ENCODE measurements at places on chromosomes 12 and 14. TPM values are rescaled to one million over a fixed set of nuclear protein-coding genes. Genes with fewer than 3 reads are reported as not detected.

The LBHD2 gene
- not detected for total RNA-seq

The RAD51AP1 gene
- 0.90 TPM for total RNA-seq

The NOVA1 gene
- under 0.01 TPM for total RNA-seq

DNA sequence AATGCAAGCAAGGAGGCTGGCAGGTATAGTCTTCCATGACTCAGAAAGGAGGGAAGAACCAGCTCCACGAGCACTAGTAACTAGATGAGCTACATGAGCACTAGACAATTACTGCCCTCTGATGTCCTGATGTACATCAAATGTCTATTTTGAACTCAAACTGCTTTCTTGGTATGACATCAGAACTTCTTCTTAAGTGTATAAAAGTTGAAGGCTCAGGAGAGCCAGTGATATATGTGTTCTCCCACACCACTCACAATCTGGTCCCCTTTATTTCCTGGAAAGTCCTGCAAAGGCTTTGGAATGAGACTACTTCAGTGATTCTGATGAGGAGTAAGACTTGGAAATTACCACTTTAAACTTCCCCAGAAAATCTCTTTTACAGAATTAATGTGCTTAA, 18.5 kb upstream of the DHRS7 start:
- peak; percentile 72 for DNase-seq

The RAD52 gene
- total RNA-seq: 16.3 TPM

DNA sequence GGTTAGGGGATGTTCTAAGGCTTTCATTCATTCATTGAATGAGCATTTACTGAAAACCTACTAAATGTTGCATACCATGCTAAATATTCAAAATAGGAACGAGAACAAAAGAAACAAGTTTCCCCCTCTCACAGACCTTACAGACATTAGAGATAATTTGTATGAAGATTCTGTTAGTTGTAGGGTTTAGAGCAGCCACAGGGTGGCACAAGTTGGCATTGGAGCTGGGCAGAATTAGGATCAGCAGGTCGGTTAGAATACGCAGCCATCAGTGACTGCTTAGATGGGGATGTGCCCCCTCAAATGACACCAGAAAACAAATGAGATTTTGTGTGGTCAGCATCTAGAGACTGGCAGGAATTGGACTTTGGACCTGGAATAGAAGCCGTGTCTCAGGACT, 166.3 kb upstream of the DAAM1 start:
- peak; percentile 29 for DNase-seq

DNA sequence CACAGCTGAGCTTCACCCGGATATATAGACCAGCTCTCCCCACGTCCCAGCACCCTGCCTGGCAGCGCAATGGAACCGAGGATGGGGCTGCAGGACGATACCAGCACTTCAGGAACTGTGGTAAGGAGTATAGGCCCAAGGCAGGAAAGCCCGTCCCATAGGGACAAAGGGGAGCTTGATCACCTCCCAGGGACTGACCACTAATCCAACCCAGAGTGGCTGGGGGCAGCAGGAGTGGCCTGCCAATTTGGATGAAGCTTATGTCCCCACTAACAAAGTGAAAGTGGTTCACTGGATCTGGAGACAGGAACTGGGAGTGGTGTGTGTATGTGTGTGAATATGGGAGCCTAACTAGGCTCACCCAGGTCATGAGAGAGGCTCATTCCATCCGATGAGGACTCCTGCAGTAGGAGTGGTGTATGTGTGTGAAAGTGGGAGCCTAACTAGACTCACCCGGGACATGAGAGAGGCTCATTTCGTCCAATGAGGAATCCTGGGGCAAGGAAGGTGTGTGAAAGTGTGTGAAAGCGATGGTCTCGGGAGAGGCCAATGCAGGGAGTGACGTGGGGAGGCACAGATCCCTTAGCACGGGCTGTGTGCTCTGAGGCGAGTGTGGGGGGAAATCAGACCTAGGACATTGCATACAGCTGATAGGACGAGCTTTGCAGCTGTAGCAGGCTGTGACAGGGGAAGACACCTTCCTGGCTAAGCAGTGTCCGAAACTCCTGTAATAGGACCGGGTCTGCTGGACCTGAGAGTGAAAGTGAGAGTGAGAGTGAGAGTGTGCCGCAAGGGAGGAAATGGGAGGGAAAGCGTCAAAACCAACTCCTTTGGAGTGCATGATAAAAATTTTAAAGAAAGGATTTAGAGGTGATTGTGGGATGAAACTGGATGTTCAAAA, 25.7 kb downstream of the KLRK1 start:
- peak; percentile 60 for DNase-seq

DNA sequence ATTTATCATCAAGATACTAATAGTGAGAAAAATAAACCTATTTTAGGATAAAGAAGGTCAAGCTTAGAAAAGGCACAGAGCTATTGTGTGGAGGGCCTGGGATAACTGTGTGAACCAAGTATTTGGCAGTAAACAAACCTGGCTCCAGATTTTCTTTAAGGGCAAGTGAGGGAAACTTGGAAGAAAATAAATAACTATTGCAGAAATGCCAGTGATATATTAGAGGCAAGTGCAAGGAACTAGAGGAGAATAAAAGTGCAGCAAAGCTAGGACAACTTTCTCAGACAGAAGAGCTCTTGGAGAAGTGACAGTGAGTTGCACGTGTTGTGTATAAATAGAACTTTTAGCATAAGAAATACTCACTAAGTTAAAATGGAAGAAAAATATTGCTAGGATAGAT, 83.7 kb downstream of the PRKD1 start:
- DNase-seq: no peak

DNA sequence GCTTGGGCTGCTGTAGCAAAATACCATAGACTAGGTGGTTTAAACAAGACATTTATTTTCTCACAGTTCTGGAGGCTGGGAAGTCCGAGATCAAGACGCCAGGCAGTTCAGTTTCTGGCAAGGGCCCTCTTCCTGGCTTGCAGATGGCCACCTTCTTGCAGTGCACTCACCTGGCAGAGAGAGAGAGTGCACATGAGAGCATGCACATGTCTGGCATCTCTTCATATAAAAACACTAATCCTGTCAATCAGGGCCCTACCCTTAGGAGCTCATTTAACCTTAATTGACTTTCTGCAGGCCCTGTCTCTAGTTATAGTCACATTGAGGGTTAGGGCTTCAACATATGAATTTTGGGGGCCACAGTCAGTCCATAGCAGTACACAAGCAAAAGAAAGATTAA, 12.4 kb upstream of the EVL start:
- DNase-seq: no peak

The COCH gene
- total RNA-seq: 0.26 TPM

DNA sequence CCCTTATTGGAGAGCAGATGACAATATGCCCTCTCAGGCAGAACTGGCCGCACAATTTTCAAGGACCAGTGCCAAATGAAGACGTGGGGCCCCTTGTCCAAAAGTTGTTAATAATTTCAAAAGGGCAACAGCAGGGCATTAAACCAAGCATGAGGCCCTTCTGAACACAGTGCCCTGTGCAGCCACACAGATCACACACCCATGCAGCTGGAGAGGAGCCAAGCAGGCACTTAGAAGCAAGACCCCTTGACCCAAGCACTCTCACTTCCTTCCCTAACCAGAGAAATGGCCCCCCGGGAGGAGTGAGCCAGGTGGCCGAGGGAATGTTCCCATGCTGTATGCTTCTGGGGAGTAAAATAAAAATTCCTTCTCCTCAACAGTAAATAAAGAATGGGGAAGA, 114.0 kb upstream of the TMPO start:
- DNase-seq: no peak

The IGF1 gene
- total RNA-seq: 0.26 TPM

- DNase-seq: peak; percentile 76
These were observed 5.3 kb upstream of the GLTP start for GRCh38 chr12:109885616-109886015.

- no peak for DNase-seq
These were observed 61.7 kb downstream of the DGLUCY start for GRCh38 chr14:91175291-91176201.

The ADAM21 gene
- 0.13 TPM for total RNA-seq

GRCh38 chr14:50602035-50602434, 42.1 kb downstream of the ATL1 start:
- DNase-seq: peak; percentile 10

DNA sequence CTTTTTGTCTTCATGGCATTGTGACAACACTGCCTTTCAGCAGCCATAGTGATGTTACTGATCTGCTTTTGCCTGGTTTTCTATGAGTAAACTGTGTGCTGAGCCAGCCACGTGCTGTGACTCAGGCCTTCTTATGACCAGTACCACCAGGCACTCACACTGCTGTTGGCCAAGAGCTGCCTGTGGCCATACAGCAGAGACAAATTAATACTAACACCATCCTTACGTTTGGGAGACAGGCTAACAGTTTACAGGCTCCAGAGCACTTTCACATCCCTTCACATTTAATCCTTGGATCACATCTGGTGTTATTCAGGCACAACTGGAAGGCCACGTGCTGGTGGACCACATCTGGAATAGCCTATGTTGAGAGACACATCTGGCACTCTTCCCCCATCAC, 377.9 kb downstream of the CCDC91 start:
- DNase-seq: peak; percentile 72

The TEX52 gene
- total RNA-seq: not detected

The TAS2R10 gene
- total RNA-seq: 0.26 TPM

The TMEM119 gene
- total RNA-seq: not detected

The BICDL1 gene
- total RNA-seq: 30.7 TPM

DNA sequence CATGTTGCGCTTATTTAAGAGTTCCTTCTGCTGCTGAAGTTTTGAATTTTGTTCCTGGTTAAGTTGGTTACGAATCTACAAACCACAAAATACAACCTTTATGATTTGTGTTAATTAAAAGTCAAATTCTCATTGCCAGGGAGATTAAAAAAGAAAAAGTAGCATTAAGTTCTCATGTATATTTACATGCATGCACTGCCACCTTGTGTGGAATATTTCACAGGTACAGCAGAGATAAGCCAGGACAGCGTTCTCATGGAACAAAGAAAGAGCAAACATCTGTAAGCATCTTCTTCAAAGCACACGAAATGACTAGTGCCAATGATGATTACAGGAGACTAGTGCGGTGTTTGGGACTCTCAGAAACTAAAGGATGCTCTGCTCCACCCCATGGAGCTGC, 34.2 kb downstream of the ZFYVE21 start:
- DNase-seq: no peak

DNA sequence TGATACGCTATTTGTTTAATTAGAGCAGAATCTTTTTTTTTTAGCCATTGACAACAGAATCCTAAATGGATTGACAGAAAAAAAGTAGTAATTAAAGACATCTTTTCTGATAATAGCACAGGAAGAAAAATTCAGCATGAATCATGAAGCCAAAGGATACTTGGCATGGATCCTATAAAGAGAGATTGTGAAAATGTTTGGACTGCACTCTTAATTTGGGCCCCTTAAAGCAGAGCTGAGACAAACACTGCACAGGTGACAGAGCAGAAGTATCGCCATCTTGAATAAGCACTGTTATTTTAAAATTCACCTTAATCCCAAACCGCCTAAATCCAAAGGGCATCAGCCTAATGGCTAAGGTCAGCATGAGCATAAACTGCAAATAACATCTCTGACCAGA, 48.8 kb upstream of the SEL1L start:
- peak; percentile 5 for DNase-seq

The SLC38A2 gene
- total RNA-seq: 530 TPM

DNA sequence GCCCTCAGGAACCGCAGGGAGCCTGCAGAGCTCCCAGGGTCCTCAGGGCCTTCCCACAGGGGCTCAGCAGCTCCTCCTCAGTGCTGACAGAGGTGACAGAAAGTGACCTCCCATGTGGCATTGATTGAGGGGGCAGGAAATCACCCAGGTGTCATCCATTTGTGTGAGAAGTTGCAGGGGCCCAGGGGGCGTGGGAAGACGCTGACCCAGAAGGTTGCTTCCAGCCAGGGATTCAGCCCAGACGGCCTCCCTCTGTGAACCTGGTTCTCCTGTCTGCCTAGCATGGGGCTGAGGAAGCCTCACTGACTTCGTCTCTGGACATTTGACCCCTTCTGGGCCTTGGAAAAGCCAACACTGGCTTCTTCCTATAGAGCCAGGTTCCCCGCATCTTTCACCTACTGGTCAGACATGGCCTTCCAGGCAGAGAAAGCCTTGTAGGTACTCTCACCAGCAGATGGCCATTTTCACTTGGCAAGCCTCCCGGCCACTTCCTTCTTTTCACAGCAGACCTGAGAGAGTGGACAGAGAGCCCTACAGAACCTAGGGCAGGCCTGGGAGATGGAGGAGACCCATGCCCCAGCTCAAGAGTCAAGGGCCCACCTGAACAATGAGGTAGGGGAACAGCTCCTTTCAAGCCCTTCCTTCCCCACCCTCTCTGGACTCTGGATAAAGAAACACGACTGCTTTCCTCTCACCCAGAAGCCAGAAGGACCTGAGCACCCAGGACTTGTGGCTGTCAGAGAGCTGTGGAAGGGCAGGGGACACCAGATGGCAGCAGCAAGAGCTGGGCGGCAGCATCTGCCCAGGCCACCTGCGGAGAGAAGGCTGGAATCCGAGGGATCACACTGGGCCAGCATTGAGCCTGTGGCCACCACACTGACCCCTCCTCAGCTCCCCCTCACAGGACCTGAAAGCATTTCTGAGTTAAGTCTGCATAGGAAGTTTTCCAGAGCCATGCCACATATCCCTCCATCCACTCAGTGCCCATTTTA, 377.8 kb downstream of the DPF3 start:
- DNase-seq: no peak

- DNase-seq: peak; percentile 47
These were observed 157.4 kb upstream of the FOXG1 start for GRCh38 chr14:28608851-28609828.

DNA sequence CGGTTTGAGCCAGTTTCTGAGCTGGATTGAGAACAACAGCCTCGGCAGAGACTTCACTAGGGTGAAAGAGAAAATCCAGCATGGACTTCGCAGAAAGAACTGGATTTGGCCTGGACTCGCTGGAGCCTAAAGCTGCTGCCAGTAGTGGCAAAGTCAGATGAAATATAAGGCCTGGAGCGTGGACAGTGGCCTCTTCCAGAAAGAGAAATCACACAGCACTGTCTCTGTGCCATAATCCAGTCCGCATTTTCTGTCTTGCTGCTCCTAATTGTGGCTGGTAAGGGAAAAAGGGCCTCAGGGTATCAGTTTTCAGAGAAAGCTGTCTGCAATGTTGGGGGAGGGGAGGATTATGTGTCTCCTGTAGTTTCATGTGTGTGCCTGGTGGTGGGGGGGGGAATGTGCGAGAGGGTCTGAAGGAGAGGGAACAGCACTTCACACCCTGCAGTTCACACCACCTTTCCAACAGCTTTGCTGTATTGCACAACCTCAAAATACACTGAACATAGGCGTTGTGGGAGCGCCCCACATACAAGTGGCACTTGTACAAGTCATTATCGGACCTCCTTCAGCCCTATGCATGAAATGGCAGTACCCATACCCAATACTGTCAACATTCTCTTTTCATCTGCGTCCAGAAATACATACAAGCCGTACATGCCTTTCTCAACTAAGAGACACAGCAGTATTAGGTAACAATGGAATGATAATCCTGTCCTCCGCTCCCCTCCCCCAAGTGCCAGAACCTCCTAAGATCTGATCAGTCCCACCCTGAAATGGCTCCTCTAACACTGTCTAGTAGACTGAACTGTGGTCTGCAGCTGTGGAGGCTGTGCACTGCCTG, 107.5 kb upstream of the ATF7IP start:
- peak; percentile 95 for DNase-seq

The TGM1 gene
- 88.7 TPM for total RNA-seq

DNA sequence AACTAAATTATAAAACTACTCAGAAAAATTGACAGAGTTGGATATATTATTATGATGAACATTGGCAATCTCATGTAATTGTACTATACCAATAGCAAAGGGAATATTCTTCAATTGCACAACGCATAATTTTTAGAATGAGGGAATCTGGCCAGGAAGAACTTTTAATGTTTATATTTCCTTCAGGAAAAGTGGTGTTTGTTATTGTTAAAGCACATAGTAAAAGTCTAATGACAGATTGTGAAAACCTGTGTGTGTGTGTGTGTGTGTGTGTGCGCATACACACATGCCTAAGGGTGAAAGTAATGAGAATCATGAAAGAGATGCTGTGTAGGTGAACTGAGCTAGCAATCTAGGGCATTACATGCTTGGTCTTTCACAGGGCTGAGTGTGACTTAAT, 877.7 kb downstream of the SLC6A15 start:
- DNase-seq: no peak
